ENCODE measurements at places on chromosomes 1 and 21.

GRCh38 chr1:203518541-203518940 is 24.6 kb downstream of the OPTC start:
- no peak for DNase-seq

DNA sequence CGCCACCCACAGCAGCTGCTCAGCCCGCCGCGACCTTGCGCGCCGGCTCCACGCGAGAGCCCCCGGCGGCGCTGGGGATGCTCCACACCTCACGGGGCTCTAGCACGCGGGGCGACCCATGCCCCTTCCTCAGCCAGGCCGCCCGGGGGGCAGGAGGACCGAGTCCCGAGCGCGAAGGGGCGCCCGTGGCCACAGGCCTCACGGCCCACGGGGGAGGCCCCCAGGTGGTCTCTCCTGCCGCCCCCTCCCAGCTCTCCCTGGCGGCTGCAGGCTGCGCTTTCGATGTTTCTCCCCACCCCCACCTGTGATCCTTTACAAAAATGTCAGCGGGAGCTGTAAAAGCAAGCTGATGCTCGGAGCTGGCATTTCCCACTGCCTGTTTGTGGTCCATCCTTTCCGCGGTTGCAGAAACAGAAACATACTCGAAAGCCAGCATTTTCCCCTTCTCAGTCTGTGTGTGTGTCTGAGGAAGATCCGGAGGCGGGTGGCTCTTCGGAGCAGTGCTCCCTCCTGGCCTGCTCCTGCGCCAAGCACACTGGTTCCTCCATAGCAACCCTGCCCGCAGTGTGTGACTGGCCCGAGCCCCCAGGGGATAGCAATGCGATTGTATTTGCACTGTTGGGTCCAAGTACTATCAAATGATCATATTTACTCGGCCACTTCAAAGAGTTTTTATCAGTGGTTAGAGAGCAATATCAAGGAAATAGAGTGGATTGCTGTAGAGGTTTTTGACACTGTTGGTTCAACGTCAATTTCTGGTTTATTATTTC is 2.1 kb downstream of the KIF26B start:
- no peak for DNase-seq

DNA sequence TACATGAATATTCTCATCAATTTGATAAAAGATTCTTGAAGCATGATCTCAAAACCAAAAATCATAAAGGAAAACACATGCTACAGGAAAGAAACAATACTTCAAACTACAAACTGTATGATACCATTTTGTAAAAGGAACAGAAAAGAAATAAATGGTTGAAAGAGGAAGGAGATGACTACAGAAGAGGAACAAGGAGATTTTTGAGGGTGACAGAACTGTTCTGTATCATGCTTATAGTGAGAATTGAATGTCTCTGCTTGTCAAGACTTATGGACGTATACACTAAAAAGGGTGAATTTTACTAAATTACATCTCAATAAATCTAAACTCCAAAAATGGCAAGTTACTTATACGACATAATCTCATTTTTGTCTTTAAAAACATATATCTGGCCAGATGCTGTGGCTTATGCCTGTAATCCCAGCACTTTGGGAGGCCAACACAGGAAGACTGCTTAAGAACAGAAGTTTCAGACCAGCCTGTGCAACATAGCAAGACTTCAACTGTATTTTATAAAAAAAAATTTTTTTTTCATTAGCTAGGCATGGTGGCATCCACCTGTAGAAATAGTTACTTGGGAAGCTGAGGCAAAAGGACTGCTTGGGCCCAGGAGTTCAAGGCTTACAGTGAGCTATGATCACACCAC is 125.4 kb downstream of the EIF4G3 start:
- no peak for DNase-seq

GRCh38 chr1:234617131-234617985 is 7.4 kb upstream of the IRF2BP2 start:
- DNase-seq = no peak

DNA sequence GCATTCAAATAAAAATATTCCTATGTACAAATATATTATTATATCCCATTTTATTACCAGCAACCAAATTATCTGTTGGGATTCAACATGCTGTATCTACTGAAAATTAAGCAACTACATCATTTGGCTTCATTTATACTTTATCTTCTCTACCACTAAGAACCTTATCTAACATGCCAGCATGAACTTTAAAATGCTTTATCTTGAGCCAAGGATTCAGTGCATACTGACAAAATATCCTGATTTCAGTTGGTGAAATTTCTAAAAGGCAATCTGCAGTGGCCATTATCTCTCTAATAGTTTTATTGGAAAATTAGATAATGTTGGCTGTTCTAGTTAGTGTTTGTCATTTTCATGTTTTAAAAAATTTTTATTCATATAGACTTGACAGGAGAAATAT is 1149.9 kb downstream of the KCNT2 start:
- no peak for DNase-seq

GRCh38 chr1:159800177-159800930 is 1.8 kb upstream of the FCRL6 start:
- no peak for DNase-seq
